Kidney epithelial cell (primary cell): ENCODE measurements at places on chromosomes 6 and 20. TPM values are rescaled to one million over a fixed set of nuclear protein-coding genes. Genes with fewer than 3 reads are reported as not detected.

DNA sequence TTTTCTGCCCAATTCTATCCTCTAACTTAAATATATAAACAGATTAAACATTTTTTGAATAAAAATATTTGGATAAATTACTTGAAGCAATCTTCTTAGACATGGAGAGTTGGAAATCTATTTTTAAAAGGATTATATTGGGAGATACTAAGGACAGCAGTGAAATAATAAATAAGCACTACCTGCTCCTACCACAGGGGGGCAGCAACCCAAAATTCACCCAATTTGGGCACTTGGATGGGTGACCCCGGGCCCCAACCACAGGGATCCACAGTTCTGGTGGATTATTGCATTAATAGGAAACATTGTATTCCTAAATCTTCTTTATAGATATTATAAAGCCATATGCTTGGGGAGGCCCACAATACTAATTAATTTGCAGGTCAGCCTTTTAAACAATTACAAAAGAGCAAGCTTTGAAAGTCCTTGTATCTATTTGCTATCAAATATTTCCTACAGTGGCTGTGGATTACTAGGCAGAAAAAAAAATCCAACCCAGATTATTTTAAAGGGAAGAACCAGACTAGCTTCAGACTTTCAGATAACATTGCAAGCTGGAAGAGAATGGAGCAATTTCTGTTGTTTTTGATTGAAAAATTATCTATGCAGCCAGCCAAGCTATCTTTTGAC is 66.4 kb upstream of the PDE10A start:
- no peak for DNase-seq

The MAP3K4 gene
- total RNA-seq: 22.5 and 22.6 TPM in 2 replicates

DNA sequence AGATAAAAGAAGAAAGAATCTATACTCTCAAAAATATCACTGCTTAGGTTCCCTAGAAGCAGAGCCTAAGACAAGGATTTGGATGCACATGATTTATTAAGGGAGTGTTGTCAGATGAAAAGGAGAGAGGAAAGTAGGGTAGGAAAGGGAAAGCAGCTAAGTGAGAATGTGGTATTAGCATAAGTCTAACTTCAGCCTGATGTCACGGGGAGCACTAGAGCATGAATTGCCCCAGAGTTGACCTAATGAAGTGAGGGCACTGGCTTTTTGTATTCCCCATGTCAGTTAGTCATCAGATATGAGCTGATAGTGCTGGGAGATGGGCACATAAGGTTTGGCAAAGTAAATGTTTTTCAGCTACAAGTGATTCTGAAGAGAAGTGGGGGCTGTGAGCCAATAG is 129.0 kb upstream of the THEMIS start:
- DNase-seq: peak; percentile 1

GRCh38 chr20:45405571-45406259 is 2.4 kb upstream of the DBNDD2 start:
- DNase-seq: no peak

DNA sequence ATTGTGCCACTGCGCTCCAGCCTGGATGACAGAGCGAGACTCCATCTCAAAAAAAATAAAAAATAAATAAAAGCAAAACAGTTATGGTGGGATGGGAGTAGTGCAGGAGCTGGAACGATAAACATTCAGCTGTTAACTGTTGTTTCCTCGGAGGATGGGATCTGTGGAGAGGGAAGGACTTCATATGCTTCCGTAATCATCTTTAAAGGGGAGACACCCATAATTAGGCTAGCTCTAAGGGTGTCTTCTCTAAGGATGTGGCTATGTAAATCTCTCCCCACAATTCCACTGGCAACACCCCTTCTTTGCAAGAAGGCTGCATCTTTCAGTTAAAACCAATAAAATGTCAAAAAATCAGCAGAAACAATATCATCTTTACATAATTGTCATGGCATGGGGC is 42.6 kb upstream of the MTHFD1L start:
- DNase-seq: no peak

DNA sequence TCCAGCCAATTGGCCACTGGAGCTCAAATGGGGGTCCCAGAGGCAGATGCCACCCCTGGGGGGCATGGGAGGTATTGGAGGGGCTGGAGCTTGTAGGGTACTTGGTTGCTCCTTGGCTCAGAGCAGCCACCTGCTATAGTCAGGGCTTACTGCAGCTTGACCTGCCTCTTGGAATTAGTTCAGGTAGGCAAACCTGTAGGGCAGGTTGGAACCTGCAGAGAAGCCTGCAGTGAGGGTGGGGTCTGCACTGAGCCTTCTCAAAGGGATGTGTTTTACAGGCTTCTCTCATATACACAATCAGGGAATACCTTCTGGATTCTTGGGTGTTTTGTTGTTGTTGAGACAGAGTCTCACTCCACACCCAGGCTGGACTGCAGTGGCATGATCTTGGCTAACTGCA is 94.2 kb upstream of the MYL9 start:
- DNase-seq: no peak

- DNase-seq: no peak
Measured at GRCh38 chr6:4937414-4937813, 66.4 kb downstream of the RPP40 start.

DNA sequence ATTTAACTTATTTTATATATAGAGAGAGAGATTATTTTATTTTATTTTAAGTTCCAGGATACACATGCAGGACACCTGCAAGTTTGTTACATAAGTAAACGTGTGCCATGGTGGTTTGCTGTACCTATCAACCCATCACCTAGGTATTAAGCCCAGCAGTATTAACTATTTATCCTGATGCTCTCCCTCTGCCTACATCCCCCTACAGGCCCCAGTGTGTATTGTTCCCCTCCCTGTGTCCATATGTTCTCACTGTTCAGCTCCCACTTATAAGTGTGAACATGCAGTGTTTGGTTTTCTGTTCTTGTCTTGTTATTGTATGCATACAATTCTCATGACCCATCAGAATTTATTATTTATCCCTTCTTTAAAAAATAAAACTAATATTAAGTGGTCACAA is 34.6 kb downstream of the FKBP1C start:
- DNase-seq: no peak

The NTSR1 gene
- 0.08 and 0.14 TPM in 2 replicates for total RNA-seq

DNA sequence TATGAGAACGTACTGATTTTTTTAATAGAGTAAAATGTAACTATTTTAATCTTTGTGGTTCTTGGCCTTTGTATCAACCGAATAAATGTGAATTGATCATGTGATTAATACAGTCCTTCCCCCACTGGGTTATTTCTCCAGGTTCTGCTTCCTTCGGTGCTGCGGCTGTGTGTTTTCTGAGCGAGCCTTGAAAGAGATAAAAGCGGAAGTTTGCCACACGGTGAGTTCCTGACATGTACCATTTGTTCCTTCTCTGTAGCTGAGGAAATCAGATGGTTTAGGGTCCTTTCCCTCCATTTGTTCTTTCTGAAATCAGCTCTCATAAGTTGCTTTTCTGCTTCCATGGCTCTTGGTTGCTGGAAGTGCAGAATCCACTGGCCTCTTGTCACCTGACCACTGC is 15.5 kb downstream of the RTF2 start:
- no peak for DNase-seq

The HTR1E gene
- total RNA-seq: not detected in 2 replicates

DNA sequence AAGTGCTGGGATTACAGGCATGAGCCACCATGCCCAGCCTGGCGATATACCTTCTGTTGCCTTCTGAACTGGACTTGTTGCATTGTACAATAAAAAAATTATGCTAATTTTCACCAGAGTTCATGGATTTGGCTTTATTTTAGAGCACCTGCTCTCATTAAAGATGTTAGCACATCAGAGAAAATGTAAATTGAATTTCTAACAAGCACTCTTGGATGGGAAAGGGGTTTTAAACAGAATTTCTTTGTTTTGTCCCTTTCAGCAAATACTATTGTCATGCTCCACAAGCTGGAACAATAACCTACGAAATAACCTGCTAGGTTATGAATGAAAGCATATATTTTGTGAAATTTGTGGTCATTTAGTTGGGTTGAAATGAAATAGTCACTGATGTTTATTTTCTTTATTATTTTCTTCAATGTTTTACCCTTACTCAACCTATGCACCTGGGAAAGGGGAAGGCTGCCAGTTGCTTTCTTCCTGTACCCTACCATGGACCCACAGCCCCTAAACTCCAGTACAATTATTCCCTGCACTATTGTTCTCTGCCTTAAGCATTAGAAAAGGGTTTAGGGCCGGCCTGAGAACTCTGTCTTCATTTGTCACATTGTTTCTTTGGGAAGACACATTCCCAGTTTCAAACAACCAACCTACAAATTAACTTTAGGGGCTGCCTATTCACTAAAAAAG is 22.2 kb downstream of the ZDHHC14 start:
- no peak for DNase-seq

DNA sequence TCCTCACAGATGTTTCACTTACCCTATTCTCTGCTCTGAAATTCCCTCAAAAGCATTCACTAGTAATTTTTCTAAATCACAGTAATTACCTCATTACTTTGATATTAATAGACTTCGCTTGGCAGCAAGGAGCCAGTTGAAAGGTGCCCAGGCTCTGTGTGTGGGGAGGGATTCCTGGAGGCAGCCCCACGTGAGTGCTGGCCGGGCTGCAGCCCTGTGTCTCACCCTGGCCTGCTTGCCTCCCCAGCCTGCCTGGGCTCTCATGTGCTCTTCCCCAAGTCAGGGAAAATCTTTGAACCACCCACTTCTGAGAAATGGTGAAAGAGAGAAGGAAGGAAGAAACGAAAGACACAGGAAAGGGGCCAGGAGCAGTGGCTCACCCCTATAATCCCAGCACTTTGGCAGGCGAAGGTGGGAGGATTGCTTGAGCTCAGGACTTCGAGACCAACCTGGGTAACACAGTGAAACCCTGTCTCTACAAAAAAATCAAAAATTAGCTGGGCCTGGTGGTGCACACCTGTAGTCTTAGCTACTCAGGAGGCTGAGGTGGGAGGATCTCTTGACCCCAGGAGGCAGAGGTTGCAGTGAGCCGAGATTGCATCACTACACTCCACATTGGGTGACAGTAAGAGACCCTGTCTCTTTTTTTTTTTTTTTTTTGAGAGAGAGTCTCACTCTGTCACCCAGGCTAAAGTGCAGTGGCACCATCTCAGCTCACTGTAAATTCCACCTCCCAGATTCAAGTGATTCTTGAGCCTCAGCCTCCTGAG is 20.0 kb upstream of the SNTA1 start:
- DNase-seq: no peak

DNA sequence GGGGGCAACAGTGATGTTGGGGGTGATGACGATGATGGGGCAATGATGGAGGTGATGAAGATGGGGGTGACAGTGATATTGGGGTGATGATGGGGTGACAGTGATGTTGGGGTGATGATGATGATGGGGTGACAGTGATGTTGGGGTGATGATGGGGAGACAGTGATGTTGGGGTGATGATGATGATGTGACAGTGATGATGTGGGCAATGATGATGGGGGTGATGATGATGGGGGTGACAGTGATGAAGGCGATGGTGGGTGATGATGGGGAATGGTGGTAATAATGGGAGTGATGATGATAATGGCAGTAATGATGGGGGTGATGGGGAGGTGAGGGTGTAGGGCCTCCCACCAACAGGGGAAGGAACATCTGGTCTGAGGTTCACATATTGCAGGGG is 150.6 kb downstream of the ERMARD start:
- DNase-seq: no peak

- DNase-seq: no peak
Measured at GRCh38 chr6:140193269-140193668, 818.8 kb upstream of the CITED2 start.

The PPP1R14C gene
- total RNA-seq: 37.0 and 45.5 TPM in 2 replicates

DNA sequence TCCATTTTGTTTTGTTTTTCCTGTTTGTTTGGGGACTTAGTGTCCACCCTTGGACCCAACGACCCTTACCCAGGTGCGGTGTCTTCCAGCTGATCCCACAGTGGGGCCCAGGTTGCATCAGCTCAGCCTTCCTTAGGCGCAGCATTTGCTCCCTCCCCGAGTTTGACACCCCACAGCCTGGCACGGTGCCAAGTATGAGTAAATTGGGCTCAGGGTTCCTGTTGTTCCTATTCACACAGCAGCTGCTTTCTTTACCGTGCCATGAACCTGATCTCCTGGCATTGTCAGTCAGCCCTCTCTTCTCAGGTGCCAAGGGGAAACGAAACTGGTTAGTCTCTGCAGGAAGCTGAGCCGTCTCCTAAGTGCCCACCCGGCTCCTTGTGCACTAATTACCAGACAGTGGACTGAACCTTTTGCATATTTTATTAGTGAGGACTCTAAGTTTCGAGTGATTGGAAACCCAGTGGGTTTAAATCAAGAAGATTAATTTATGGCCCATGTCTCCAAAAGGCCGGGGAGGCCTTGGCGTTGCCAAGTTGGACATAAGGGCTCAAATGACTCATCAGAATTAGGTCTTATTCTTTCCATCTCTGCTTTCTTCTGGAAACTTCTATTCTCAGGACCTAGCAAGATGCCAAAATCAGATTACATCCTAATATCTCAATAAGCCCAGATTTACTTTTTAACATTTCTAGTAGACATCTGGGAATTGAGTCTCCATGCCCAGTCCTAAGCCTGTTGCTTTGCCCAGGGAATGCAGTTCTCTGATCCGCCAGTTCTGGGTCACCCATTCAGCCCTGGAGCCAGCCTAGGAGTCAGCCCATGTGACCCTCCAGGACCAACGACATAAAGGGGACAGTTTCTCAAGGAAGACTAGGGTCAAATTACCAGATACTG is 68.8 kb downstream of the TSHZ2 start:
- no peak for DNase-seq

The FAM83B gene
- 14.5 and 15.7 TPM in 2 replicates for total RNA-seq

- no peak for DNase-seq
Measured at GRCh38 chr20:12594410-12595088, 414.2 kb upstream of the SPTLC3 start.

The PRICKLE4 gene
- total RNA-seq: not detected in 2 replicates

DNA sequence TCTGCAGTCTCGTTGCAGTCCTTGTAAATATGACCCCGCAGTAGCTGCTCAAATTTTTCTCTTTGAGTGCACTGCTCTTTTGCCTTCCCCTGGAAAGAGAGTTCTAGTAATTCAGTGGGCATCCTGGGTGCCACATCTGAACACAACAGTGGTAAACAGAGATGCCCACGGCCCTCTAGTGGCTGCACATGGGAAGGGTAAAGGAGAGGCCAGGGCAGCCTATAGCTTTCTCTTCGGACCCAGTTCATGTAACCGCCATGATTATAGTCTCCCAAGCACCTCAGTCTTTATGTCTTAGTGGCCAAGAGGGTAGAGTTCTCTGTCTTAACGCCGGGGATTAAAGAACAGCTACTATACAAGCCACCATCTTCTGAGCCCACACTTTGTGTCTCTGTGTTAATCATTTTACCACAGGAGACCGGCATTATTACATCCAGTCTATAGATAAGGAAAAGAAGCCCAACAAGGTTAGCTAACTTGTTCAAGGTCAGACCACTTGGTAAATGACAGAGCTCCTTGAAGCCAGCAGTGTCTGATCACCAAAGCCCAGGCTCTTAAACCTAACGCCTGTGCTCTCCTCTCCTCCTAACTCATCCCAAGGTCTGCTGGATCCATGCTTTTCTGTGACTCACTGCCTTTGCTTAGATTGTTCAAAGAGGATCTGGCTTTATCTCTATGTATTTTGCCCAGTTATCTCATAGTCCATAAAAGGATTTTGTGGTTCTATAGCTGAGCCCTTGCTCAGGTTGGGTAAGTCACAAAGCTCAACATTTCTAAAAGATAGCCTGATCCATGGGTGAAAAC is 81.8 kb downstream of the ISM1 start:
- DNase-seq: no peak

The NUS1 gene
- 23.8 and 33.8 TPM in 2 replicates for total RNA-seq

- DNase-seq: no peak
Measured at GRCh38 chr20:36591281-36591680, 14.3 kb upstream of the RAB5IF start.

- no peak for DNase-seq
Measured at GRCh38 chr6:7402716-7403115, 13.1 kb downstream of the RIOK1 start.

- no peak for DNase-seq
Measured at GRCh38 chr6:125550892-125551291, 198.5 kb upstream of the HEY2 start.

The SLC13A3 gene
- 2.6 and 3.4 TPM in 2 replicates for total RNA-seq

The SLC32A1 gene
- total RNA-seq: not detected in 2 replicates
